ENCODE measurements at places on chromosomes 11 and 22.

DNA sequence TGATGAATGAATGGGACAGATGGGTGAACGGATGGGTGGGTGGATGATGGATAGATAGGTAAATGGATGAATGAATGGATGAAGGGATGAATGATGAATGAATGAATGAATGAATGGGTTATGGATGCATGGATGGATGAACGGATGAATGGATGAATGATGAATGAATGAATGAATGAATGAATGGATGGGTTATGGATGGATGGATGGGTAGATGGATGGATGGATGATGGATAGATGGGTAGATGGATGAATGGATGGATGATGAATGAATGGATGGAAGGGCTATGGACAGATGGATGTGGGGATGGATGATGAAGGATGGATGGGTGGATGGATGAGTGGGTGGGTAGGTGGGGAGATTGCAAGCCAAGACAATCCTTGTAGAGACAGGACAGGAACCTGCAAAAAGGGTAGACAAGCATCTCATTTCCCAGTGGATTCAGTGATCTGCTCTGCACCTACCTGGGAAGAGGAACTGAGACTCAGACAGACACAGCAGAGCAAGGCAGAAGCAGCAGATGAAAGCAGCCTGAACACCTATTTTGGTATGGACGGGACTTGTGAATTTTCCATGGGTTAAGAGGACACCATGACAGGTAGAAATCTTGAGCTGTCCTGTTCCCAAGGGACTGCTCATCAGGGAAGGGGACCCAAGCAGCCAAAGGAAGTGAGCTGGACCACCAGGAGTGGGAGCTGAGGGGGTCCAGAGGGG, 68.0 kb downstream of the EFCAB6 start:
- no peak for DNase-seq

DNA sequence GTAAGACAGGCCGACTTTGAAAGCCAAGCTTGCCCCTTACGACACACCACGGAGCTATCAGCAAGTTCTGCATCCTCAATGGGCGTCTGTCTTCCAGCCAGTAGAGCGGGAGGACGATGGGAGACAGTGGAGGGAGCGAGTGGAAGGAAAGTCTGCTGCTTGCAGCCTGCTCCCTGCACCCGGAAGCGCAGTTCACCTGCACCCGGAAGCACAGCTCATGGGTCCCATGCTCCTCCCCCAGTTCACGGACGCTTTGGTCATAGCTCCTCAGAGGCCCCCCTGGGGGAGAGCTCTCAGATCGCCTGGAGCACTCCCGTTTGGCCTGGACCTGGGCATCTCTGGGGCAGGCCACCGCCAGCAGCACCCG, 51.3 kb downstream of the FBLN1 start:
- no peak for DNase-seq

DNA sequence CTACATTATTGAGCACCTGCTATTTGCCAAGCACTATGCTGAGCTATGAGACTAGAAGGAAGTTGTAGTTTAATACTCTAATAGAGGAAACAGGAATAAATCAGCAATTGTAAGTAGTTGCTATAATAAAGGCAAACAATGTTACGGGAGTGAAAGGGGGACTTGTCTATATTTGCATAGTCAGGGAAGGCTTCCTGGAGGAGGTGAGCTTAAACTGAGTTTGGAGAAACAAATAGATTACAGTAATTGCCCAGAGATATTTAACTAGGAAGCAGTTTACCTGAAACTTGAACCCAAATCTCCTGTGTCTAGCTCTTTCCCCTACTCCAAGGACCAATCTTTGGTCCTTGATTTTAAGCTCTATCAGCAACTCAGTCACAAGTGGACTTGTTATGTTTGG, 2.1 kb upstream of the ENTHD1 start:
- DNase-seq = no peak

DNA sequence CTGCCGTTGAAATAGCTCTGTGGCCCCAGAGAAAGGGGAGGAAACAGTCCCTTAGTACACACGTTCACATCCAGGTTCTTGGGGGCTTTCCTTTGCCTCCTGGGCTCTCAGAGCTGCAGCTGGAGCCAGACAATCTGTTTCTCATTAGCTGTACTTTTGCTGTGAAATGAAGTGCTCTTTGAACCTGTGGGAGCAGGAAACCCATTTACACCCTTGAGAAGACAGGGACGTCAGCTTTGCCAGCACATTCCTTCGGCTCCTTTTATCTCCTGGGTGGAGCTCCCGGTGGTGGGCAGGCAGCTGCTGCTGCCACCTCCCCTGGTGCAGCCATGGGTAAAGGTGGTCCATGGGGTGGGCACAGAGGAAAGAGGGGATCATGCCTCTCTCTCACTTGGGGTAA, 80.6 kb upstream of the TIMP3 start:
- no peak for DNase-seq

DNA sequence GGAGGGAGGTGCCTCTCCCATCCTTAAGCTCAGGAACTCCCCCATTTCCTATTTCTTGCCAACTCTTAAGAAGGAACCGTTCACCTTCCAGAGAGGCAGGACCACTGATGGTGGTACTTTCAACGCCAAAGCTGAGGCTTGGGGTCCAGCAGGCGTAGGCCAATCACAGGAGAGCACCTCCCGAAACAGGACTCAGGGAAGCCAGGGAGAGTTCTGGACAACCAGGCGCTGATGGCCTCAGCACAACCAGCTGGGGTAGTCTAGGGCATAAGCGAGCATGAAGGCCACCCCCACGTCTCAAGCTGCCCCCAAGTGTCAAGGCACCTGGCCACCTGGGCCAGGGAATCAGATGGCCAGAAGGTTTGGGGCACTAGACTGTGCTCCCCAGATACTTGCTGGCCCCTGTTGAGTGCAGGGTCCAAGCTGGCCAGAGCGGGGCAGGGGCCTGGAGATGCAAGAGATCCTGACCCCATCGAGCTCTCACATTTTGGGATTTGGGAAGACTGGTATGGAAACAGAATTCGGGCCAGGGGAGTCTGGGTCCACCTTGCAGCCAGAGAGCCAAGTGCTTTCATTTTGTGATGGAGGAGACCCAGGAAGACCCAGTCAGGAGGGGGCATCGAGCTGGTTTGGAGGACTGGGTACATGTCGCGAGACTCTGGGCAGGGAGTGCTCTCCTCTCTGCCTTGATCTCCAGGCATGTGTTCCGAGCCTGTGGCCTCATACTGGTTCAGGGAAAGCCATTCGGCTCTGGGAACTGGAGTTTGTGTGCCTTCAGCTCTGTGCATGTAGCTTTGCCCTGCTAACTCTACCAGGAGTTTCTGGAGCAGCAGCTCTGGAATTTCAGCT, 926 bp downstream of the CD6 start:
- peak; percentile 65 for DNase-seq

GRCh38 chr11:3000032-3000961, 8.2 kb upstream of the NAP1L4 start:
- no peak for DNase-seq

GRCh38 chr11:9091044-9091922, at the start of gene SCUBE2:
SCUBE2 (minus strand) TSS chr11:9091599; CDS start chr11:9091528, 71 bp downstream.
- DNase-seq = peak; percentile 17

DNA sequence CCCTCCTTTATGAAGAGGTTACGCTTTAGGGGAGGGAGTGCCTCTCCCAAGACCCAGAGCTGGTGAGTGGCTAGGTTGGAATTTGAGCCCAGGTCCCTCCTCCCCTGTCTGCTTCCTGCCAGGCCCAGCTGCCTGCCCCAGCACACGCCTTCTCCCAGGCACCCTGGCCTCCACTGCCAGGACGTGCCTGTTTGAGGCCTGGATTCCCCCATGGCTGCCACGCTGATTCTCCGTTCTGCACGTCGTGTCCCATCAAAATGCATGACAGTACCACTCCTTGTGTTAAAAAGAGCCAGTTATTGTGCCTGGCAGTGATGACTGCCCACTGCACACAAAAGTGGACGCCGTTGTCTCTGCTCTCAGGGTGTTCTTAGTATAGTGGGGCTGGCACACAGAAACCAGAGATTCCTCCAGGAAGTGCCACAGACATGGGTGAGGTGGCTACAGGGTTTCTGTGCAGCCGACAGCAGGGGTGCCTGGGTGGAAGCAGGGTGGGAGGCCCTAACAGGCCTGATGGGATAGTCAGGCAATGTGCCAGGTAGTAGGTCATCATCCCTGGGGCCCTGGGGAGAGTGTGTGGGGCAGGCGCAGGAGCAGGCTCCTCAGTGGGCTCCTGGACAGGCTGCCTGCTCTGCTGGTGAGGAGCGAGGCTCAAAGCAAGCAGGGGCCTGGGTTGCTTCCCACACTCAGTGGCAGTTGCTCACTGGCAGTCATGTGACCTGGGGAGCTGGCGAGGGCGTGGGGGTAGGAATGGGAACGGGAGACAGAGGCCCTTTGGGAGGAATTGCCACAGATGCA, 24.2 kb downstream of the MED15 start:
- no peak for DNase-seq

- DNase-seq = no peak
Measured at GRCh38 chr11:77074205-77074604, 7.4 kb downstream of the CAPN5 start.

DNA sequence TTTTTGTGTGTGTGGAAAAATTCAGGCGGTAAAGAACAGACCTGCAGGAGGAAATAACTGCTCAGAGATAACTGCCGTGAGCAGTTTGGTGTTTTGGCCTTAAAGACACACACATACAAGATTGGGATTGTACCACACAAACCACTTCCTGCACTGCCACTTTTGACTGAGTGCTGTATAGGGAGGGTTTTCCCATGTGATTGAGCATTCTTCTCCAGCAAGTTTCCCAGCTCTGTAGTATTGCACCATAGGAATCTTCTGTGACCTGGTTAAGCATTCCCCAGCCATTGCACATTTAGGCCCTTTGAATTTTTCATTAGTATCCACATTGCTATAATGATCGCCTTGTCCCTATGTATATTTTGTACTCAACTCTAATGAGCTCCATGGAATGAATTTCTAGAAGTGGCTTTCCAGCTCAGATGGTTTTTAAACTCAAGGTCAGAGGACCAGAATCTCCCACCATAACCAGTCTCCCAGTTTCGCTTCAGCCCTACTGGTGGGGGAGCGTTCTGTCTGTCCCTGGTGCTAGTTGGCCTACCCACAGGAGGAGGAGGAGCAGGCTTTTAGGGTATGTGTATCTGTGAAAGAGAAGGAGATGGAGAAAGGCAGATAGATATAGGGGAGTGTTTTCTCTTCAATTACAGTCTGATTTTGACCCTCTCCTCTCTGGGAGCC, 9.3 kb downstream of the CD82 start:
- DNase-seq = peak; percentile 63
